Cardiac atrium fibroblast (primary cell): ENCODE measurements at places on chromosomes 3 and 15. TPM values are rescaled to one million over a fixed set of nuclear protein-coding genes. Genes with fewer than 3 reads are reported as not detected.

DAZL gene
- not detected in 2 replicates for total RNA-seq

MEX3B gene
- 7.4 and 11.5 TPM in 2 replicates for total RNA-seq

TMEM108 gene
- total RNA-seq = 0.81 TPM in 1 of 2 replicates, not detected in the other

NR1I2 gene
- not detected in 2 replicates for total RNA-seq

MORF4L1 gene
- 252 and 312 TPM in 2 replicates for total RNA-seq

CLASP2 gene
- 16.8 and 19.1 TPM in 2 replicates for total RNA-seq

ARGFX gene
- not detected in 2 replicates for total RNA-seq

PLCD1 gene
- total RNA-seq = 30.1 and 41.8 TPM in 2 replicates

LSM3 gene
- total RNA-seq = 9.7 and 11.2 TPM in 2 replicates

EPM2AIP1 gene
- 5.5 and 8.3 TPM in 2 replicates for total RNA-seq

RASGRP1 gene
- total RNA-seq = 0.18 and 1.8 TPM in 2 replicates

DIPK2A gene
- total RNA-seq = 43.7 and 52.3 TPM in 2 replicates

COL6A5 gene
- not detected in 2 replicates for total RNA-seq

UACA gene
- total RNA-seq = 28.4 and 44.0 TPM in 2 replicates

EPHA3 gene
- total RNA-seq = 5.2 and 5.5 TPM in 2 replicates

C3orf22 gene
- not detected in 2 replicates for total RNA-seq

SEMA3G gene
- under 0.01 and 0.49 TPM in 2 replicates for total RNA-seq

GOLGA8T gene
- total RNA-seq = not detected in 2 replicates

SPRED1 gene
- total RNA-seq = 24.2 and 35.5 TPM in 2 replicates

MCTP2 gene
- 0.16 TPM in 1 of 2 replicates, not detected in the other for total RNA-seq

TIMP4 gene
- 15.1 and 17.1 TPM in 2 replicates for total RNA-seq

CPNE4 gene
- not detected in 2 replicates for total RNA-seq

TNIK gene
- total RNA-seq = 20.8 and 23.0 TPM in 2 replicates

ST8SIA2 gene
- not detected in 2 replicates for total RNA-seq

ENTPD3 gene
- 0.18 TPM in 1 of 2 replicates, not detected in the other for total RNA-seq

SUMF1 gene
- total RNA-seq = 56.0 and 63.7 TPM in 2 replicates

MUSTN1 gene
- total RNA-seq = not detected in 2 replicates

HRG gene
- total RNA-seq = not detected in 2 replicates

SLCO2A1 gene
- total RNA-seq = 4.2 and 4.5 TPM in 2 replicates

SLC7A14 gene
- total RNA-seq = 1.8 and 2.0 TPM in 2 replicates

GRK7 gene
- total RNA-seq = not detected in 2 replicates
